Fibroblast of villous mesenchyme (primary cell): ENCODE measurements at places on chromosomes 2 and 18. TPM values are rescaled to one million over a fixed set of nuclear protein-coding genes. Genes with fewer than 3 reads are reported as not detected.
A peak's percentile ranks its signal among the peaks of the same experiment; 100 is the strongest.

DNA sequence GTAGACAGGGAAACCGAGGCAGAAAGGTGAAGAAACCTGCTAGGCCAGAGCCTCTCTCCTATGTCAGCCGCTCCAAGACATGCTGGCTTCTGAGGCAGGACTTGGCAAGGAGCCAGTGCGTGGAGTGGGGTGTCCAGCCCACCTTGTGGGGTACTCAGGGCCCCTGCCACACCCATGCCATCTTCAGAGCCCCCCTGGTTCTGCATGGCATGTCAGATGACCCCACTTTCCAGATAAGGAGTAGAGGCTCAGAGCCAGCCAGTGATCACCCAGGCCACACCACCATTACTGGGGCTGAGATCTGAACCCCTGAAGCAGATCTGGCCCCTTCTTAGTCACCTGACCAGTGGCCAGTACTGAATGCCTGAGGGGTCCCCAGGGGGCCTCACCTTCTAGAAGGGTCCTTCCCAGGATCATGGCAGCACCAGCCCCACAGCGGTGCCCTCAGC, 14.7 kb downstream of the CROCC2 start:
- DNase-seq: no peak

GRCh38 chr2:63661076-63661475, 72.3 kb downstream of the MDH1 start:
- DNase-seq: peak; percentile 99

- DNase-seq: no peak
Observed at GRCh38 chr2:7508296-7508943, 591.2 kb downstream of the RNF144A start.

DNA sequence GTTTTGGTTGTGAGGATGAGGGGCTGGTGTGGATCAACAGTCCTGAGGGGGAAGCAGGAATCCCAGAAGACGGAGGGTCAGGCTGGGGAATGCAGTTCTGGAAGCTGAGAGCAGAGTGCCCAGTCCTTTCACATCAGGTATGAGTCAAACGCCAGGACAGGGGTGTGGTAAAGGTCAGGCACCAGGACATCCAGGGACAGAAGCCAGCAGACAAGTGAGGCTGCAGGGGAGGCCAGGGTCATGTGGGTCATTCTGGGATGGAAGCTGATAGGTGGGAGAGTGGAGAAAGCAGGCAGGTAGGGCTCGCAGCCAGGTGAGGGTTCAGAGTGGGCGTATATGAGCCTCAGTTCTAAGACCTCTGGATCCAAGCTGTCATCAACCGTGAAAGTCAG, 12.8 kb upstream of the GNLY start:
- DNase-seq: no peak

GRCh38 chr18:62539284-62540165, 16.7 kb downstream of the ZCCHC2 start:
- no peak for DNase-seq

GRCh38 chr18:39494211-39494896, 1928.8 kb upstream of the CELF4 start:
- DNase-seq: no peak

- no peak for DNase-seq
Observed at GRCh38 chr2:83826577-83826976, 632.5 kb downstream of the SUCLG1 start.

- no peak for DNase-seq
Observed at GRCh38 chr2:240936106-240936505, 30.0 kb downstream of the CROCC2 start.

- DNase-seq: no peak
Observed at GRCh38 chr2:102486941-102487702, 14.1 kb downstream of the SLC9A4 start.

GRCh38 chr2:44639399-44639798, 277.7 kb downstream of the CAMKMT start:
- no peak for DNase-seq

DNA sequence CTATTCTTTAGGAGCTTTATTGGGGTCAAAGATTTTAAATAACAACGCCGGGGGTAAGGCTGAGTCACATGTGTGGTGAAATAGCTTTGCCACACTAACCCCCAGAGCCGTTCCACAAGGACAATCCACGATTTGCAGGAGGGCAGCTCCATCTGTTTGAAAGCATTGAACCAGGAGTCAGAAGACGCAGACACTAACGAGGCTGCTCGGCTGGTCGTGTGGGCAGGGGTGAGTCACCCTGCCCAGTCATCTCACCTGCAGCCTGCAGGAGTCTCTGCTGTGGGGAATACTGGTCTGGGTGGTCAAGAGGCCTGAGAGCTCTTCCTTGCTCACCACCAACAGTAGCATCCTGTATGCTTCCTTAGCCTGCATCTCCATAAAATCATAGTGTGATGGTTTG, 149.2 kb upstream of the NCK2 start:
- DNase-seq: no peak

GRCh38 chr2:74250189-74250631, 51.8 kb downstream of the MTHFD2 start:
- DNase-seq: peak; percentile 45

DNA sequence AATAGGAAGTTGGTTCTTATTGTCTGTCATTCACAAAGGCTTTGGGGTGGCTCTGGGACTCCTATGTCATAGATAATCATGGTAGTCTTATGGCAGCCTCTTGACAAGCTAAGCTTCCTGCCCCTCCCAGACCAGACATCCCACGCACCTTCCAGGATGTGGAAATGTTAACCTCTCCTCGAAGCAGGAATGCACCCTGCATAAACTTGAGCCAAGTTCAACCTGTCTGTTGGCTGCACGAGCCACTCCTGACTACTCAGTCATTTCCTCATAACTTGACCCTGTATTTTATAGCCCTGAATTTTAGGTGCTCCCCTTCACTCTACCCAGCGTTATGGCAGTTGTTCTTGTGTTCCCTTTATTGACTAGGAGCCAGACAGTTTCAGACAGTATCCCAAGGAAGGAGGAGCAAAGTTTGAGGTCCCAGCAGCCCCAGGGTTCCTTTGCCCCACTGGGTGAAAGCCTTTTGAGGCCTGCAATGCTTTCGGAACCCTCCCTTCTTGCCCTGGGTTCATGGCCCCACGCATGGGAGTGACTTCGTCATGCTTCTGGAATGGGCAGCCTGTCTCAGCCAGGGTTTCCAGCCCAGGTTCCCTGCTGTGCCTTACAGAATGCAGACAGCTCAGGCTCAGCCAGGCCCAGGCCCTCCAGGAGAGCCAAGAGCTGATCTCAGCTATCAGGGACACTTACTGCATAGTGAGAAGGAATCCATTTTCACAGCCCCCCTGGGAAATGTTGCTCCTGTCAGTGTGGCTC, 15.6 kb upstream of the INO80C start:
- DNase-seq: peak; percentile 76

DNA sequence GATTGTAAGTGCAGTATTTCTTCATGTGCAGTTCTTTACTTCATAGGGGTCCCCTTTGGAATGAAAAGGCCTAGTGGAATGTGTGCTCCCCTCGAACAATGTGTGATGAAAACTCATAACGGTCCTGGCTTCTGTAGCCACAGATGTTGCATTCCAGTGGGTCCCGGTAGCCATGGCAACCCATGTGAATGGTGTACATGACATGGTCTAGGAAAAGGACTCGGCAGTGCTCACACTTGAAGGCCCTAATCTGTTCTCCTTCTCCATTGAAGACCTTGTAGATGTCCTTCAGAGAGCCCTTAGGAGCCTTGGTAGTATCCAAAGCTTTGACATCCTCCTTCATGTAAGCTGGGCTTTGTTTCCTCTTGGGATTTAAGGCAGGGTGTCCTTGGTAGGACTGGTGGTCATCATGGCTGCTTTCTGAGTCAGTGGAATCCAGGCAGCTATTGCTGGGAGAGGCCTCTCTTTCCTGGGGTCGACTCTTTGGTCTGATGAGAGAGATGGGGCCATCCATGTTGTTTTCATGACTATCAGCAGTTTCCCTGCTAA, 144.0 kb downstream of the IKZF2 start:
- no peak for DNase-seq

- DNase-seq: peak; percentile 29
Observed at GRCh38 chr18:79361766-79362522, 33.8 kb upstream of the NFATC1 start.

- DNase-seq: no peak
Observed at GRCh38 chr2:86185517-86186212, 9.6 kb downstream of the IMMT start.

DNA sequence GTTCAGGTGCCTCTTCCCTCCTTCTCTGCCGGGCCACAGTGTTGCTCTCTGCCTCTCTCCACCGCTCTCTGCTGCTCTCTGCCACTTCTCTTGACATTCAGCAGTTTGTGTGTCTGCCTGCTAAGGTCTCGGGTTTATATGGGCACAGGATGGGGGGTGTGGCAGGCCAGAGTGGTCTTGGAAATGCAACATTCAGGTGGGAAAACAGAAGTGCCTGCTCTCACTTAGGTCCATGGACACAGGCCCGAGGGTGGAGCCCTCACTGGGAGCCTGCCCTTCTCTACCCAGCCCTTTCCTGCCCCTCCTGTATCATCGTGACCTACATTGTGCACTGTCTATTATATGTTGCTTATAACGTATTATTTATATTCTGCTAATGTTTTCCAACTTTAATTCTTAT, 120.8 kb upstream of the TMEM18 start:
- DNase-seq: no peak

The AFF3 gene
- total RNA-seq: 19.4 and 31.9 TPM in 2 replicates

The LMAN2L gene
- total RNA-seq: 15.1 and 31.1 TPM in 2 replicates

The ANKRD29 gene
- 0.43 and 0.97 TPM in 2 replicates for total RNA-seq

The WDR54 gene
- 28.9 and 43.8 TPM in 2 replicates for total RNA-seq

The SERPINB3 gene
- total RNA-seq: not detected in 2 replicates

The ST8SIA3 gene
- not detected in 2 replicates for total RNA-seq

The ERBB4 gene
- total RNA-seq: under 0.01 TPM in 1 of 2 replicates, not detected in the other
